RCC 7860 (cell line): ENCODE measurements at places on chromosomes 1 and 21.

GRCh38 chr1:85734931-85735330, 26.7 kb upstream of the ZNHIT6 start:
- peak; percentile 89 for DNase-seq

DNA sequence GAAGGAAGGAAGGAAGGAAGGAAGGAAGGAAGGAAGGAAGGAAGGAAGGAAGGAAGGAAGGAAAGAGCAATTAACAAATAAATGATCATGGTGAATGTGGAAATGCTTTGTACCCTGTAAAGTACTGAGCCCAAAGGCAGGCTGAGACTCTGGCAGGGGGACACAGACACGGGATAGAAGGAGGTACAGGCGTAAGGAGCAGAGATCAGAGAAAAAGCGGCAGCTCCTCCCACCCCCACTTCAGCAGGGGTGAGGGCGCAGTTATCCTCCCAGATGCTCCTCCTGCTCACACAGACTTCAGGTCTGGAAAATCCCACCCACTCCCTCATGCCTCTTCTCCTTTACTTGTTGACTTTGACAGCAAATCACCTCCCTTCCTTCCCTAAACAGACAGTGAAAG, 464.5 kb downstream of the MATN1 start:
- DNase-seq = no peak

DNA sequence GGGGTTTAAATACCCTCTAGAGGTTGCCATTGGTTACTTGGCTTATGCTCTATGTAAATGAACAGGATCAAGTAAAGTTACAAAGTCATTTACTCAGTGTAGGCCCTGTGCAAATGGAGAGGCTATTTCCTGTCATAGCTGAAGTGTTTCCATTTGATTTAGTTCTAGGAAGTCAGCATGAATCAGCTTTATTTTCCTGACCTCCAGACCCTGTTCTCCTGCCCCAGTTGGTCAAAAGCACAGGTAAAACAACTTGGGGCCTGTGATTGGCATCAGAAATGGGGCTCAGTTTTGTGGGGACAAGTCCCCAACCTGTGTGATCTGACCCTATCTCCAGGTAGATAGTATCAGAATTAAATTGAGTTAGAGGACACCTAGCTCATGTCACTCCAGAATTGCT, 239.9 kb downstream of the HHAT start:
- DNase-seq = peak; percentile 13

- DNase-seq = no peak
Observed at GRCh38 chr21:29985866-29986265, 46.1 kb upstream of the GRIK1 start.

DNA sequence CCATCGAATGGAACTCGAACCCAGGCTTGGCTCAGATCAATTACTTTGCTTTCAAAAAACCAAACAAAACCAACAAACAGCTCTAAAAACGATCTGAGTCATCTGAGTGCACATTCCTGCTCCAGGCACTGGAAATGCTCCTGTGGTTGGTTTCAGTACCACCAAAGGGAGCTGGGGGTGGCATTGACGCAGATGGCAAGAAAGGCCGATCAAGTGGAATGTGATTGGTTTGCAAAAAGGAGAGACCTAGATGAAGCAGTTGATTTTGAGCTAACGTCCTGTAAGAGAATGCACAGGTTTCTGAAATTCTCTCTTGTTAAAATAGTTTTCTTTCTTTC, 39.5 kb downstream of the PIK3CD start:
- DNase-seq = peak; percentile 34

DNA sequence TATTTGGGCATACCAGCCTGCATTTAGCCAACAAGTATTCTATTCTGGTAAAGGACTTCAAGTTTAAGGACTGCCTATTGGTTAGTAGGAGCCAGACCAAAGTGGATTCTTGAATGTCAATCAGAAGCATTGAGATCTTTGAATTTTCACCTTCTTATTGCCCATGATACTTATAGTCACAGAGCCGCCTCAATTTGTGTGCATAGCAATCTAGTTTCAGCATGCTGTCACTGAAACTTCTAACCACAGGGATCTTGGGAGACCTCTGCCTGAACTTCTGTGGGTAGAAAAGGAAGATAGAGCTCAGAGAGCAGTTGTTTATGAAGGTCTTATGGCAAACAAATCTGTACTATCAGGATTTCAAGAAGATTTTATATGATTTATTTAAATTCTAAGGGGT, 501.4 kb upstream of the USP24 start:
- peak; percentile 59 for DNase-seq

- no peak for DNase-seq
Observed at GRCh38 chr21:38297871-38298270, 41.1 kb downstream of the KCNJ15 start.

- DNase-seq = peak; percentile 44
Observed at GRCh38 chr1:61241411-61241838, 159.1 kb downstream of the NFIA start.

GRCh38 chr1:21495225-21495820, 13.9 kb upstream of the ALPL start:
- DNase-seq = no peak

DNA sequence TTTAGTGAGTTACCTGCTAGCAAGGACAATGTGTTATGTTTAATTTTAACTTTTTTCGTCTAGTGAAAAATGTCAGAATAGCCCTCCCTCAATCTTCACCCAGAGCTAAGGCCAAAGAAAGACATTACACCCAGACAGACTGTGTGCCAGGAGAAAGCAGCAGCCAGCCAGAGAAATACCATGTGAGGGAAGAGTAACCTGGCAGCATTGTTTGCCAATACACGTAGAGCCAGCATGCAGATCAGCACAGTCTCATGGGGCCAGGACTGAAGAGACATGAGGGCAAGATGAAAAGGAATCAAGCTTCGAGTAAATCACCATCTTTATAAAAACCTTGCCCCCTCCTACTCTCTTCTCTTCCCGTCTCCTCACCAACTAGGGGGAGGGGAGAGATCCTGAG, 88.5 kb upstream of the ADAR start:
- no peak for DNase-seq

- no peak for DNase-seq
Observed at GRCh38 chr1:236802264-236802663, 7.2 kb downstream of the MTR start.

- no peak for DNase-seq
Observed at GRCh38 chr21:43315244-43316137, 111.4 kb downstream of the SIK1 start.

DNA sequence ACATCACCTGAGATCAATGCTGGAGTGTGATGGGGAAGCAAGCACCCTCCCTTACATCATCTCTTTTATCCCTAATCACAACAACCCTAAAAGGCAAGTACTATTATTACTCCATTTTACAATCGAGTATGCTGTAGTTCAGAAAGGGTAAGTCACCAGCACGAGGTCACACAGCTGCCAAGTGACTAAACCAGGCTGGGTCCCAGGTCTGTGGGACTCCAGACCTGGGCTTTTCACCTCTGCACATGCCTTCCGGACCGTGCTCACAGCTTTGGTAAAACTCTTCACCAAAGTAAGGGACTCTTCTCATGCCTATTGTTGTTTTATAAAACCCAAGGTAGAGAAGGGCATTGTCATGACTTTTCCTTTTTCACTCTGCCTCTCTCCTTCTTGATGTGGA, 130.9 kb downstream of the DMRTB1 start:
- DNase-seq = no peak

DNA sequence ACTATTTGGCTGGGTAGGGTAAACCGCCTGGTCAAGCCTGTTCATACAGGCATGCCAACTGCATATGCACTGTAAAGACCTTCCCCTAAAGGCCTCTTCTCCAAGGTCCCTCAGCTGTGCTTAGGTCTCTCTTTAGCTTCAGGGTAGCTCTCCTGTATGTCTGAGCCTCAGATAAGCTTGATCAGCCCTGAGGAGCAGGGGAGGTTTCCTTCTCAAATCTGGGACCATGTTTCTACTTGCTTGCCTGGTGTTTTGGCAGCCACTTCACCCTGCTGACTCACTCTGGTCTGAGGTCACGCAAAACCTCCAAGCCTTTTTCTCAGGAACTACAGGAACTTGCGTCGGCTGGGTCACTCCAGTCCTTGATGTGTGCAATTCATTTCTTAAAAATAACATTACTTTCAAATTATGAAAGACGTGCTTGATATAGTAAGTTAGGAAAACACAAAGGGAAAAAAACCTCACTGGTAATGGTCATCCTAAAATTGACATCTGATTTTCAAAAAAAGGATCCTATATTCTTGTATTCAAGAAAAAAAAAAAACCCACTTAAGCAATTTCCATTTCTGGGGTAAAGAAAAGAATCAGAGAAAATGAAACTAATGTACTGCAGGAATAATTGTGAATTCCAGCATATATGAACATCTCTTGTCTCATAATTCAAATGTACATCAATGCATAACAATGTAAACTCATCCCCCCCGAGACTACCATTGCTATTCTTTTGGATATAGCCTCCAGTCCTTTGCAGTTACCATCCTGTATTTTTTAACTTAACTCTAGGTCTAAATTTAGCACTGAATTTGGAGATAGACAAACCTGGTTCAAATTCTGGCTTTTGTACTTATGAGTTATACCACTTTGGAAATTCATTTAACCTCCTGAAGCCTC, 24.8 kb upstream of the RNF19B start:
- DNase-seq = peak; percentile 75

GRCh38 chr21:43364851-43365424, 62.0 kb downstream of the SIK1 start:
- DNase-seq = no peak
